ENCODE measurements at places on chromosomes 1 and 21.
A peak's percentile ranks its signal among the peaks of the same experiment; 100 is the strongest.

DNA sequence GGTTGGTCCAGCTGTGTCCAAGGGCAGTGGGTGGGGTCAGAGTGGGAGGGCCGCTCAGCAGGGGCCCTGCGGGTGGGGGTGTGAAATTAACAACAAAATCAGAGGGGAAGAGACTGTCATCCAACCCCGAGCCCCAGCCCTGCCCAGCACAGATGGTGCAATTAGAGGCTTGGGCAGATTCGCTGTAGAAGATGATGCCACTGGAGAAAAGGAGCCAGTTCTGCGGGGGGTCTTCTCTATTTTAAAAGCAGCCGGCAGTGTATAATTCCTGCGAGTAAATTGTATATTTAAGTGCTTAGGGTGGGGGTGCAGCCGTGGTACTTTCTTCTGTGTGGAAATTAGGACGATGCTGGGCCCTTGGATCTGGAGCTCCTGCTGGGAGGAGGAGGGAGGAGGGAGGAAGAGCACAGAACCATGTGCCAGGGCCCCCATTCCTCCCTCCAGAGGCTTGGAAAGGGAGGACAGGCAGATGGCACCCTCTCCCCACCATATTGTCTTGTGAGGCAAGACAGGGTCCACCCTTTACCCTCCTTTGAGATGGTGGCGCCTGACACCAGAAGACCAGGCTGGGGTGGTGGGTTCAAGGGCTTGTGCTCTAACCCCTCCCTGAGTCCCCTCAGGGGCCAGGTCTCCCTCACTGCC, 89.2 kb downstream of the ACTL8 start:
- DNase-seq: no peak

GRCh38 chr1:32900956-32901822, at the start of gene TMEM54:
TMEM54 (minus strand) TSS chr1:32901389; CDS start chr1:32901238, 151 bp downstream.
- no peak for DNase-seq

DNA sequence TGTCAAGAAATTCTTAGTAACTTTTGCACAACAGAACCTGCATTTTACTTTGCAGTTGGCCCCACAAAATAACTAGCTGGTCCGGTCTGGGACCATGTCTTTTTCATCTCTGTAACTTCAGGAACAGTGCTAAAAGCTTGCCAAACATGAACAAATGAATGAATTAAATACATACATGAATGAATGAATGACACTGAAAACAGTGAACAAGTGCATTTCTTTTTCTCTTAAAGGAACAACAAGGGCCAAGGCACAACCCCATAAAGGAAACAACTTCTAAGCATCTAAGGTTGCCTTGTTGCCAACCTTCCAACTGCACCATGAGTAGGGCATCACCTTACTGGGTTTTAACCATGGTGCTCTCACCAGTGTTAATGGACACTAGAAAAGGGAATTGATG, 534.4 kb upstream of the PKN2 start:
- no peak for DNase-seq

GRCh38 chr1:86616871-86617270, 70.0 kb downstream of the CLCA4 start:
- DNase-seq: no peak

DNA sequence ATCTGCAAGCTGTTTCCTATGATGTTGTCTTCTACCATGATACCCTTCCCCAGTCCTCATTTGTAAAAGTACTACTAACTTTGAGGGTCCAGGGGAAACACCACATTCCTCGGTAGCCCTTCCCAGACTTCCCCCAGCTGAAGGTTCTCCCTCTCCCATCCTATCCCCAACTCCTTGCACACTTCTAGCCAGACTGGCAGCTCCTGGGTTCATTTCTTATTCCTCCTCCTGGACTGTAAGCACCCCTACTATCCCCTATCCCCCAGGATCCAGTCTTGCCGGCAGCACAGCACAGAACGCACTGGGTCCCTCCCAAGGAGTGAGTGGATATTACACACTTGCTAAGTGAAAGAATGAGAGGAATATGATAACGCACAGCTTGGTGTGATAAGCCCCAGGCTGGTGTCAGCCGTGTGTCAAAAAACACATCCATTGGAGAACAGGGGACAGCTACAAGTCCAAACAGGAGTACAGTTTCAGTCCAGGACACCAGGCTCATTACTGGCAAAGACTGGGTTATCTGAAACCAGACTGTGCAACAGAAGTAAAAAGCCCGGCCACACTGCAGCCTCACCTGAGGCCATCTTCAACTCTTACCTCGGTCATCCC, 100.2 kb downstream of the SSBP3 start:
- DNase-seq: no peak

- DNase-seq: no peak
Measured at GRCh38 chr1:234915924-234916675, 212.5 kb downstream of the TOMM20 start.

GRCh38 chr1:45008076-45008475, 3.0 kb downstream of the HECTD3 start:
- DNase-seq: no peak

DNA sequence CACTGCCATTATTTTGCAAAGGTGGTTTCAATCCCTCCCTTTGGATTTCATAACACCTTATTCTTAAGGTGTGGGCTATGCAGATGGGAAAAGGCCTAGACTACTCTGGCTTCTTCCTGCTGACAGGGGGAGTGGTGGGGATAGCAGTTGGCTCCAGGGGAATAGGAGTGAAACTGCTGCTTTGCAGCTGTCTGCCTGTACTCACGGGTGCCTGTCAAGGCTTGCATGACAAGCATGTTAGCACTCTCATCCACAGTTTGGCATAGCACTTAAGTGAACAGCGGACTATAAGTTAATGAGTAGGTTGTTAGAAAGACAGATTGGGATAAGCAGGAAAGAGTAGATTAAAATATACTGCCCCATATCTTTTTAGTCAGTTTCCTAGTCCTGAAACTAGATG, 287.5 kb upstream of the DAB1 start:
- no peak for DNase-seq

GRCh38 chr1:52595061-52595460, 7.1 kb upstream of the GPX7 start:
- no peak for DNase-seq

DNA sequence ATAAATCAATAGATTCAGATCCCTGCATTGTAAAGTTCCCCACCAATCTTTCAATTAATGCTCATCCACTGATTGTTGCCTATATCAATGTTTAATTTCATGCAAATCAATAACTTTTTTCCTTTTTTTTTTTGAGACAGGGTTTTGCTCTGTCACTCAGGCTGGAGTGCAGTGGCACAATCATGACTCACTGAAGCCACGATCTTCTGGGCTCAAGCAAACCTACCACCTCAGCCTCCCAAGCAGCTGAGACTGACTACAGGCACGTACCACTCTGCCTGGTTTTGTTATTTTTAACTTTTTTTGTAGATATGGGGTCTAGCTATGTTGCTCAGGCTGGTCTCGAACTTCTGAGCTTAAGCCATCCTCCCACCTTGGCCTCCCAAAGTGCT, 25.7 kb downstream of the DIO1 start:
- DNase-seq: peak; percentile 32

- DNase-seq: no peak
Measured at GRCh38 chr1:84133479-84133878, 10.6 kb upstream of the PRKACB start.

GRCh38 chr1:47593598-47594285, 155.9 kb downstream of the FOXD2 start:
- no peak for DNase-seq

GRCh38 chr1:178683291-178683690, 41.8 kb upstream of the RALGPS2 start:
- no peak for DNase-seq

- no peak for DNase-seq
Measured at GRCh38 chr1:204464701-204465100, 29.9 kb downstream of the PIK3C2B start.

DNA sequence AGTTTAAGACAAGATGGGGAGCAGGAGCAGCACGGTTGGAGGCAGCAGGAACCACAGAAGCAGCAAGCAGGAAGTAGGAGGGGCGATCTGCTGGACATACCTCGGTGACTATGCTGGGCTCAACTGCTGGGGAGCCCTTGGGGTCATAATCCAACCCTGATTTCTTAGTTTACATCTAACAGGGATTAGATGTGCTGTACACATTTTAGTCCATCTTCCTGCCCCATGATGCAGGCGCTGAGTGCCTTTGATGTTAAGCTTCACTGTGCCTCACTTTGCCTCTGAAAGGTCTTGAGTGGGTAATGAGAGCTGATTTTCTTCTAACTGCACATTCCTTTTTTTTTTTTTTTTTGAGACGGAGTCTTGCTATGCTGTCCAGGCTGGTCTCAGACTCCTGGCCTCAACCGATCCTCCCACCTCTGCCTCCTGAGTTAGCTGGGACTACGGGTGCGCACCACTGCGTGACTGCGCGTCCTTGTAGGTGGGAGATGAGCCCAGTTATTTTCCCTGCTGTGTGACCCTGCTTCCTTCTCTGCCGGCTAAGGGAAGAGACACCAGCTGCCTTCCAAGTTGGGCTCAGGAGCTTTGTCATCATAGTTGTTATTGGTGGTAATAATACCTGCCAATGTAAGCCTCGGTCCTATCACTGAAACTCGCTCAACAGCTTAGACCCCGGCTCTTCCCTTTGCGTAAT, 1.1 kb upstream of the RCAN3 start:
- no peak for DNase-seq

DNA sequence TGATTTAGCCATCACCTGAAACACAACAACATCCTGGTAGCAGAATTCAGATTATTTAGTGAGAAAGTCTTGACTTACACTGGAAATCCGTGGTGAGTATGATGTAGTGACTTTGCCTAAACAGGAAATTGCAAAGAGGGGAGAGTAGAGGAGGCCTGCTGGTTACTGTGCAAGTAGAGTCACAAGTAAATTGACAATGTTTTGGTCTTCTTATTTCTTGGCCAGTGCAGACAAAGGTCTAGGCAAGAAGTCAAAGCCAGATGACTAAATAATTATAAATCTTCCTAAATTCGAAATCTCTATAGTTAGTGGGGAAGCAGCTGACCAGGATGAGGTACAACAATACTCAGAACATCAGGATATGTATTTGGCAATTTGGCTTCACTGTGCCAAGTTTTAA, 159.5 kb upstream of the KCTD3 start:
- no peak for DNase-seq

DNA sequence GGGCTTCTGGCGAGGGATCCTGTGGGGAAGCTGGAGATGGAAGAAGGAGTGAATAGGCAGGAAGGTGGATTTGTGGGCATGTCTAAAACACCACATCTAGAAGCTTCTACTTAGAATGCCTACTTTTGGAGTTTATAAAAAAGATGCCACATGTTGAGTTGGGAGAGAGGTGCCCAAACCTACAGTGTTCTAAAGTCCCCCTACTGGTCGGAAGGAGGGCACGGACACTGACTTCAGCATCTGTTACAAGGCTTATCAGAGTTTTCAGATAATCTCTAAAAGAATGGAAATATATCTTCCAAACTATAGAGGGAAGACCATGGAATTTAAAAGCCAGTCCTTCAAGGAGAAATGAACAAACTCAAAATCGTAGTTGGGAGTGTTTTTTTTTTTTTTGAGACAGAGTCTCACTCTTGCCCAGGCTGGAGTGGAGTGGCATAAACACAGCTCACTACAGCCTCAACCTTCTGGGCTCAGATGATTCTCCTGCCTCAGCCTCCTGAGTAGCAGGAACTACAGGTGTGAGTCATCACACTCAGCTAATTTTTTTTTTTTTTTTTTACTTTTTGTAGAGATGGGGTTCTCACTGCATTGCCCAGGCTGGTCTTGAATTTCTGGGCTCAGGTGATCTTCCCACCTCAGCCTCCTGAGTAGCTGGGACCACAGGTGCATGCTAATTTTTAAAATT, 14.8 kb downstream of the IBA57 start:
- DNase-seq: no peak

DNA sequence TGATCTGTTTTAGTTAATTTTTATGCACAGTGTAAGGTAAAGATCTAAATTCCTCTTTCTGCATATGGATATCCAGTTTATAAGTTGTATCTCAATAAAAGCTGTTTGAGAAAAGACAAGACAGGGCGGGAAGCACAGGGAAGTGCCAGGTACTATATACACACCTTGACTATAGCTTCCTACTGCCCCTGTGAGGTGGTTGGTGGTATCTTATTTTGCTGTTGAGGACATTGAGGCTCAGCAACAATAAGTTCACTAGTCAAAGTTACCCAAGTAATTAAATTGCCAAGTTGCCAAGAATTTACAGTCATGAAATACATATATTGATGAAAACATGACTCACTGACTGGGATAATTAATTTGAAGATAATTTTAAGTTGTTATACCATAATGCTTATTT, 109.1 kb downstream of the CD247 start:
- DNase-seq: no peak

GRCh38 chr1:54096227-54096876, 42.9 kb downstream of the TCEANC2 start:
- DNase-seq: no peak

DNA sequence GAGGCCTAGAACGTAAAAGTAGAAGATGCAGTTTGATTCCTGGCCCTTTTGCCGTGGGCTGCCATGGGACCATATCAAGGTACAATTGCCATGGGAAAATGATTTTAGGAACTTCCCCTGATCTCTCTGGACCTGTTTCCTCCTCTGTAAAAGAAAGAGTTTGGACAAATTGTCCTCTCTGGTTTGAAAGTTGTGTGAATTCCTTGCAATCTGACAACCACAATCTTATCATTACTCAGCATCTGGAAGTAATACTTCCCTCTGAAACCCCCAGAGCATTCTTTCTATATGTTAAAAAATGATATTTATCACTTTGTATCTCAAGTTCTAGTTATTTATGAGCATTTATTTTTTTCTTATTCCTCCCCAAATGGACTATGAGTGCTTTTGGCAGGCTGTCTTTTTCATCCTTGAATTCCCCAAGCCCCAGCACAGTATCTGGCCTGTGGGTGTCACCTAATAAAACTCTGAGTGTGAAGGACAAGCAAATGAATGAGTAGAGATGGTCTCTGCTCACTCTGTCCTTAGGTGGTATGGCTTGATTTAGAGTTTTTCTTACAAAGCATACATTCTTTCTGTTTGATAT, 181.1 kb downstream of the DYRK1A start:
- no peak for DNase-seq
